ENCODE measurements at places on chromosomes 6 and 20. TPM values are rescaled to one million over a fixed set of nuclear protein-coding genes. Genes with fewer than 3 reads are reported as not detected.

Gene LY6G5C
- total RNA-seq: 0.29 TPM

Gene NKAPL
- total RNA-seq: 0.29 TPM

Gene ZNF165
- total RNA-seq: 1.2 TPM

Gene FAM184A
- total RNA-seq: under 0.01 TPM

Gene NFATC2
- not detected for total RNA-seq

Gene NKAIN4
- not detected for total RNA-seq

Gene SLC24A3
- total RNA-seq: 1.2 TPM

Gene COL11A2
- under 0.01 TPM for total RNA-seq

Gene ACTL10
- 2.3 TPM for total RNA-seq

Gene RFX6
- not detected for total RNA-seq

Gene VSTM2L
- 12.9 TPM for total RNA-seq

Gene OOEP
- not detected for total RNA-seq

Gene TUBB1
- not detected for total RNA-seq

Gene KIF6
- 1.4 TPM for total RNA-seq

Gene EYA2
- total RNA-seq: 1.4 TPM

Gene BIRC7
- total RNA-seq: not detected

Gene DHX35
- total RNA-seq: 6.6 TPM

Gene METTL24
- total RNA-seq: not detected

Gene ADISSP
- 68.9 TPM for total RNA-seq

Gene LINC00237
- total RNA-seq: not detected

Gene DIDO1
- total RNA-seq: 30.8 TPM

Gene HLA-C
- 479 TPM for total RNA-seq

Gene FHL5
- total RNA-seq: not detected

Gene SPAG4
- 9.9 TPM for total RNA-seq

Gene RAMACL
- not detected for total RNA-seq

Gene ATF6B
- total RNA-seq: 20.4 TPM

Gene ENPP5
- total RNA-seq: not detected

Gene CAP2
- total RNA-seq: 6.7 TPM

Gene E2F3
- total RNA-seq: 2.3 TPM

Gene MCHR2
- not detected for total RNA-seq

Gene MAP3K4
- 15.1 TPM for total RNA-seq

Gene SGK2
- total RNA-seq: not detected

Gene SFTA2
- not detected for total RNA-seq

Gene EGFL8
- total RNA-seq: 1.2 TPM

Gene REM1
- under 0.01 TPM for total RNA-seq

Gene STMND1
- total RNA-seq: not detected

Gene TPMT
- total RNA-seq: 40.4 TPM

Gene TLDC2
- not detected for total RNA-seq

Gene RRAGD
- total RNA-seq: not detected

Gene TIAM2
- total RNA-seq: 8.1 TPM

Gene FOXC1
- total RNA-seq: 2.3 TPM

Gene DTD1
- 130 TPM for total RNA-seq

Gene FAM120B
- 17.0 TPM for total RNA-seq

Gene HSPA12B
- total RNA-seq: not detected

Gene KCNK16
- total RNA-seq: not detected

Gene DNAAF9
- total RNA-seq: 12.2 TPM

Gene LGSN
- not detected for total RNA-seq

Gene SLC17A3
- not detected for total RNA-seq

Gene AKIRIN2
- total RNA-seq: 10.1 TPM

Gene TFAP2C
- 8.0 TPM for total RNA-seq

Gene GGTLC1
- not detected for total RNA-seq

Gene PPP1R16B
- not detected for total RNA-seq

Gene BFSP1
- 2.3 TPM for total RNA-seq
